Esophagus muscularis mucosa (tissue), 4 donors: ENCODE measurements at places on chromosomes 13 and 19. TPM values are rescaled to one million over a fixed set of nuclear protein-coding genes. Genes with fewer than 3 reads are reported as not detected.

DNA sequence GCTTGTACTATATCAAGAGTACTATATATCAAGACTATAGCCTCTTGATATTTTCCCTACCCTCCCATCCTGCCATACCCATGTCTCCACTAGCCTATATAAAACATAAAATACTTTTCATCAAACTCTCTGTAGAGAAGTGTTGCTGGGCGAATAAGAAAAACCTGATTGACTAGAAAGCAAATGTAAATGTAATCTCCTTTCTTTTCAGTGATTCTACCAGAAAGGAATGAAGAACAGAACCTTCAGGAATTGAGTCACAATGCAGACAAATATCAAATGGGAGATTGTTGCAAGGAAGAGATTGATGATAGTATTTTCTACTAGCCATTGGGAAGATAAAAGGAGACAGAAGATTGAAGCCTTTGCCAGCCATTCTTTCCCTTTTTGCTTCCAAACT, 89.2 kb downstream of the KCNRG start:
- DNase-seq, result no peak

- no peak for DNase-seq
Measured at GRCh38 chr13:113846636-113847318, 17.1 kb downstream of the GAS6 start.

DNA sequence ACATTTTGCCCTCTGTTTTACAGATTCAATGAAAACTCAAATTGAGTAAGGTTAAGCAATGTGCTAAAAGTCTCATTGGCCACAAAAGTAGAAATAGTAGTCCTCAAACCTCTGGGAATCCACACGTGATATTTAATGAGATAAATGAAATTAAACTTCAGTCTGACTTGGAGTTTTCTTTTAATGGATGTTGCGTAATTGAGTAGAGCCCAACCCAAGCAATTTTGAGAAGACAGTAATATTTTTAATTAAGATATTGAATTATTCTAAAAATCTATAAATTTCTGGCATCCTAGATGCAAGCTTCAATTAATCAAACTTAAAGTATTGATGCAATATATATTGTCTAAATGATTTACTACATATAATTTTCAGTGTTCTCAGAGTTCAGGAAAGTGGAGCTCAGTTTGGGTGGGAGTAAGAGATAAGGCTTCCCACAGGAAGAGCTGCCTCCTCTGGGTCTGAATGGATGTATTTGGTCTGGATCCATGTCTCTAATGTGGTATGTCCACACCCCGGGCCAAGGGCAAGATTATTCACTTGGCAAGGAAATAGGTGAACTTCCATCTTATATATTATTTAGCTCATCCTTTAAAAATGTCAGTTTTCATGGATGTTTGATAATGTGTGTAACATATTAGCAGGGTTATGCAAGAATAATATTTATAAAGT, 6.9 kb downstream of the MBNL2 start:
- no peak for DNase-seq

DNA sequence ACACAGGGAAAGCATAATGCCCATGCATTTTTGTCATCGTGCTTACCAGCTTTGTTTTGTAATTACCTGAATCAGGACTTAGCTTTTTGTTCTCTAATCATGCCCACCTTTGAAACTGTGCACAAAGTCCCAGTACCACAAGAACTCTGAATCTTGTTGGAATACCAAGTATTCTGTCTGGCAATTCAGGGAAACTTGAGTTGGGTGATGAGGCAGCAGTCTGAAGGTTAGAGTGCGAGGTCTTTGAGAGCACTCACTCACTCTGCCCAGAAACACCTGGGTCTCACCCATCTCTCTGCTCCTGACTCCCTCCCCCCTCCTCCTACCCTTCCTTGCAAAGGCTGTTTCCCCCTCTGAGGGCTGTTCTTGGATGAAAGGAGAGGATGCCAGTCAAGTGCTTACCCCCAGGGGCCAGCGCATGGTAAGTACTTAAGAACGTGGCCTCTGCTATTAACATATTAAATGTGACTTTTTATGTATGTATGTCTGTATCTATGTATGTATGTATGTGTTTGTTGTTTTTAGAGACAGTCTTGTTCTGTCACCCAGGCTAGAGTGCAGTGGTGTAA, 22.4 kb downstream of the SIPA1L3 start:
- DNase-seq, result no peak

DNA sequence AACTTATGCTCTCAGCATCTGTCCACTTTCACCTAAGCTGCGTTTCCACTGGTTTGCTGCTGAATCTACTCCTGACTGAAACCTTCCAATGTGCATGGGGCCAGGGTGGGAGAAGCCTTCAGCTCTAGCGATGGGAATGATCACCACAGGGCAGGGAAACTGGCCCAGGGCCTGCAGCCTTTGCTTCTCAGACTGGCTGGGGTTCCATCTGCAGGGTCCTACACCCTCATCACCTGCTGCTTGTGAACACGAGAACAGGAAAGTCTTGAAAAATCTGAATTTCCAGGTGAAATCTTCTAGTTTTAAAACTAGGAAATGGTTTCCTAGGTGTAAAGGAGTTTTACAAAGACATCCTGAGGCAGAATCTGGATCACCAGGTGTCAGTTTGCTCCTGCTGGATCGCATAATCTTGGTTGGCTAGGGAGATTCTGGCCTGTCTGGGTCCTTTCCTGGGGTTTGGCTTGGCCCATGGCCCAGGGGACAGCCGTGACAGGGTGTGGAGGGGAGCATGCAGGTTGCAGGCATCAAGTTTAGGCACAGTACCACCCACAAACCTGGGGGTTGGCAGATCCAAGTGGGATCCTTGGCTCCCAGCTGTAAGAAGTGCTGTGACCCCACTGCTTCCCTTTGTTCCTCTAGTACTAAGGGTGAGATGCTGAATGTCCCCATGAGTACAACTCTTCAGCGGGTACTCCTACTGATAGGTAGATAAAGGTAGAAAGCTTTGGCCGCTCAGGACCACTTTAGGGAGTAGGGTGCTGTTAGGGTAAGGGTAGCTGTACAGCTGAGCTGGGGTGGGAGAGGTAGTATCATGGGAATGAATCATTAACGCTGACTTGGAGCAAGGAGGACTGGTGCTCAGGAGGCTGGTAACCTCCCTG, 1.8 kb upstream of the UBE2M start:
- no peak for DNase-seq

The USPL1 gene
- 21.6 TPM for total RNA-seq
